ENCODE measurements at places on chromosomes 6 and 20. TPM values are rescaled to one million over a fixed set of nuclear protein-coding genes. Genes with fewer than 3 reads are reported as not detected.

The MUC21 gene
- total RNA-seq = not detected

The SFTA2 gene
- total RNA-seq = not detected

The RAB44 gene
- under 0.01 TPM for total RNA-seq

The CTAGE9 gene
- total RNA-seq = under 0.01 TPM

The RIPPLY2 gene
- total RNA-seq = 0.74 TPM

The PRDM13 gene
- not detected for total RNA-seq

The TSPO2 gene
- total RNA-seq = not detected

The COL19A1 gene
- not detected for total RNA-seq

The DLL1 gene
- total RNA-seq = 0.17 TPM

The FAM210B gene
- total RNA-seq = 25.6 TPM

The XKR7 gene
- total RNA-seq = not detected

The OPN5 gene
- total RNA-seq = not detected

The COL9A1 gene
- total RNA-seq = not detected

The CLDN20 gene
- total RNA-seq = not detected

Measured in bronchus fibroblast of lung (primary cell).